ENCODE measurements at places on chromosomes 7 and 10. TPM values are rescaled to one million over a fixed set of nuclear protein-coding genes. Genes with fewer than 3 reads are reported as not detected.

TUBAL3 gene
- not detected for total RNA-seq

FAM237B gene
- total RNA-seq: not detected

NEURL1 gene
- 0.09 TPM for total RNA-seq

SEMA3C gene
- 2.2 TPM for total RNA-seq

AFAP1L2 gene
- total RNA-seq: 0.17 TPM

POR gene
- 90.2 TPM for total RNA-seq

CDK14 gene
- 1.0 TPM for total RNA-seq

WIPF3 gene
- not detected for total RNA-seq

PVRIG gene
- not detected for total RNA-seq

Measured in dermis lymphatic vessel endothelial cell (primary cell).